ENCODE measurements at places on chromosomes 11 and 22.

- DNase-seq = peak; percentile 25
These were observed 52.7 kb upstream of the RRM1 start for GRCh38 chr11:4041731-4042391.

- DNase-seq = peak; percentile 80
These were observed 63.7 kb downstream of the PRDM11 start for GRCh38 chr11:45209891-45210699.

DNA sequence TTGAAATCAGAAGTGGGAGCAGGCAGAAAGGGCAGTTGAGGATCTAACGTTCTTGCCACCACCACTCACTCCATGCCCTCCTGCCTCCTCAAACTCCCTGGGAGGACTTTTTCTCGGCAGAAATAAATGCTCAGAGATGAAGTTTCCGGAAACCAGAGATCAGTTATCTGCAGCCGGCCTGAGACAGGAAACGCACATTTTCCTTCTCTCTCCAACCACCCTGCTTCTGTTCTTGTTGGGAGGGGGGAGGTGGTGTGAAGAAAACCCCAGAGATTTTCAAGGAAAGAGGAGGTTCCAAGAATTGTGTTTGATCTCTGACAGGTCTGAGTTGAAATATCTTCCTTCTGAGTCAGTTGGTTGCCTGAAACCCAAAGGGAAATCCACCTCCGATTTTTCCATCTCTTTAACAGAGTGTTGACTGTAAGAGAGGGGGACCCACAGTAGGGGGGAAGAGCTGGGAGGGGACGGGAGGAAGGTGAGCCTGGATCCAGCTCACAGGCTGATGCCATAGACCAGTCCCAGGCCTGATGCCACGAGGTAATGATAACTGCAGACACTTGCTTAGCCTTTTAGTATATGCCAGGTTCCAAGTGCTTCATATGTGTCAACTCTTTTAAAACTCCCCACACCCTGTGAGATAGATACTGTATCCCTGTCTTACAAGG is 100.8 kb downstream of the TRAF6 start:
- peak; percentile 78 for DNase-seq

DNA sequence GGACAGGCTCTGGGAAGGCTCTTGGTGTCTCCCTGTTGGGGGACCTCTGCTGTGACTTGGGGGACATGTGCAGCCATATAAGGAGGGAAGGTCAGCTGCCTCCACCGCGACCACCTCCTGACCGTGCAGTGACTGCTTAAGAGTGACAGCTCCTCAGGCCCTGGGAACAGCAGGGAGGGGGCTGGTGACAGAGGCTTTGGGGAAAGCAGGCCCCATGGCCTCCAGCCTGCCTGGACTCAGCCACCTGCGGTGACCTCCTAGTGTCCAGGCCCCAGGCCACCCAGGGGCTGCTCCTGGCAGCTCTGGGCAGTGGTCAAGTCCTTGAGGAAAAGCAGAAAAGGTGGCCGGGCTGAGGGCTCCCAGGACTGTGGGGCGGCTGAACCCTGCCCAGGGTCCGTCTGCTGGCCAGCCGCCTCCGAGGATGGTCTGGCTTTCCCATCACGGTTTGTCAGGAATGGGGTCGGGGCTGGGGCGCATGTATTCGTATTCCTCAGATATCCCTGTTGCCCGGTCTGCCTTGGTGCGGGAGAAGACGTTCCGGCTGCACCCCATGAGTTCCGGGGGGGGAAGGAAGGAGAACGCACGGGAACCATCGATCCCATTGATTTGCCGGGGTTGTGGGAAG is 96.8 kb downstream of the WNT7B start:
- DNase-seq = no peak

DNA sequence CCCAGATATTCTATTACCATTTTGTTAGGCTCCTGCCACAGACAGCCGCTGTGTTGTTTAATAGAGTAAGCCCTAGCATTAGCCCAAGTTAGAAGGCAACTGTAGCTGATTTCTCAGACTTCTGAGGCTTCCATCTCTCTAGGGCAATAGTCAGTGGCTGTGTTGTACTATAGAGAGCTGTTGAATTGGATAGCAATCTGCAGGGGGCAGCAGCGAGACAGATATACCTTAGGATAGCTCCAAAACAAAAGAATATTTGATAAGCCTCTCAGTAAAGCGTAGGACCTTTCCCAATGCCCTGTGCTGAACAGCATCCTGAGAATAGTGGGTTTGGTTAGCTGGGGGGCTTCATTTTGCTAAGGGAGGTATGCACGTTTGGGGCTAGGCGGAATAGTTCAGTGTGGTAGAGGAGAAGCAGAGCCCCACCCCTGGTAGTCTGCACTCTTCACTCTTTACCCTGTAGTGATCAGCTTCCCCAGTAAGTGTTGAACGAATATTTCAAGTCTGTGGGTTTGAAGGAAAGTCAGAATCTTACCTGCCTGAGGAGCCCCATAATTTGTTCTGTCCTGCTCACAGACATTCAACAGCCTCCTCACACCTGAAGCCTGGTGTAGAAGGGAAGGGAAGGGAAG is 515.1 kb downstream of the INSC start:
- DNase-seq = peak; percentile 42
